ENCODE measurements at places on chromosomes 5 and 9. TPM values are rescaled to one million over a fixed set of nuclear protein-coding genes. Genes with fewer than 3 reads are reported as not detected.

The NSA2 gene
- 75.6 TPM for total RNA-seq

The C1QTNF2 gene
- total RNA-seq: not detected

The SEMA6A gene
- 6.6 TPM for total RNA-seq

The PCDHGB4 gene
- total RNA-seq: 20.1 TPM

The REXO4 gene
- 14.6 TPM for total RNA-seq

The S1PR3 gene
- 3.1 TPM for total RNA-seq

The CDX1 gene
- not detected for total RNA-seq

The FGF18 gene
- total RNA-seq: 0.06 TPM

The PTPDC1 gene
- total RNA-seq: 5.3 TPM

The IFNA21 gene
- not detected for total RNA-seq

The DMRT3 gene
- not detected for total RNA-seq

The BARHL1 gene
- total RNA-seq: not detected

The OTULINL gene
- 0.49 TPM for total RNA-seq

The FAM153A gene
- not detected for total RNA-seq

The ZBTB26 gene
- total RNA-seq: 5.5 TPM

The PCDHGB1 gene
- 2.8 TPM for total RNA-seq

The SURF6 gene
- 5.7 TPM for total RNA-seq

The DOCK2 gene
- total RNA-seq: 0.16 TPM

The ECM2 gene
- not detected for total RNA-seq

The FBP1 gene
- total RNA-seq: 0.57 TPM

The GPR150 gene
- not detected for total RNA-seq

The PCSK1 gene
- total RNA-seq: 0.81 TPM

The C9orf50 gene
- total RNA-seq: under 0.01 TPM

The SURF1 gene
- 14.9 TPM for total RNA-seq

The MRPS2 gene
- 10.8 TPM for total RNA-seq

The CDKN2B gene
- total RNA-seq: 3.1 TPM

The STPG3 gene
- not detected for total RNA-seq

The SGCD gene
- total RNA-seq: 0.38 TPM

The PTTG1 gene
- total RNA-seq: 55.1 TPM

The TTC16 gene
- total RNA-seq: not detected

The NEUROG1 gene
- total RNA-seq: not detected

The BOD1 gene
- total RNA-seq: 40.2 TPM

The ITK gene
- total RNA-seq: not detected

The SOWAHA gene
- not detected for total RNA-seq

The COL15A1 gene
- total RNA-seq: 28.2 TPM

The CNTNAP3 gene
- total RNA-seq: 18.5 TPM
